ENCODE measurements at places on chromosomes 11 and 22.

DNA sequence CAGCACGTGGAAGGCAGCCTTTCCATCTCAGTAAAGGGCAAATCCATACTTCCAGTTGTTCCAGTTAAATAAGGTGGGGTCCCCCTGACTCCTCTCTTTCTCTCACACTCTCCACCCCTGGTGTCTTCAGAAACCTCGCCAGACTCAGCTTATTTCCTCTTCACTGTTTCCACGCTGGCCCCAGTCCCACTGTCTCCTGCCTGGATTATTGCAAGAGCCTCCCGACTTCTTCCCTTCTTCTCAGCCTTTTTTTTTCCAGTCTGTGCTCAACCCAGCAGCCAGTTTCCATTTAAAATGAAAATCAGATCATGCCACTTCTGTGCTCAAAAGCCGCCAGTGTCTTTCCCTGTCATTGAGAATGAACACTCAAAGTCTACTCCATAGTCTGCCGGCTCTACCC is 131.4 kb downstream of the PKNOX2 start:
- DNase-seq: no peak

GRCh38 chr22:49503321-49503720 is 324.4 kb downstream of the BRD1 start:
- DNase-seq: no peak

DNA sequence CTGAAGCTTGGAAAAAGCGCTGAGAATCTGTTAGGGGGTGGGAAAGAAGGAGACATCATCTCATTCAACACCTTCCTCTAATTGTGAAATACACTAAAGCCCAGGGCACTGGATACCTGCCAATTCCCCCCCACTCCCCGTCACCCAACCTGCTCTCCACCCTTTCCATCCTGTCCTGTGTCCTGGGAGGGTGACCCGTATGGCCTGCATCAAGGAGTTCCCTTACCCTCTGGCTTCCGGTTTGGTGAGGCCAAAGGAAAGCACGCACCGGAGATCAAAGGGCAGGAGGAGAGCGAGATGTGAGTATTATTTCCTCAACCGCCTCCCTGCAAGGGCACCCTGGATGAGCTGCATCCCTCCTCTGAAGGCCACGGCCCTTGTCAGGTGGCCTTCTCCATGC is 65.0 kb upstream of the PTPRJ start:
- no peak for DNase-seq

- no peak for DNase-seq
These were observed 18.0 kb downstream of the A4GALT start for GRCh38 chr22:42702675-42703074.

- DNase-seq: no peak
These were observed 61.0 kb downstream of the CYTH4 start for GRCh38 chr22:37343348-37343747.

GRCh38 chr11:130548491-130548833 is 100.0 kb downstream of the ADAMTS15 start:
- DNase-seq: no peak

DNA sequence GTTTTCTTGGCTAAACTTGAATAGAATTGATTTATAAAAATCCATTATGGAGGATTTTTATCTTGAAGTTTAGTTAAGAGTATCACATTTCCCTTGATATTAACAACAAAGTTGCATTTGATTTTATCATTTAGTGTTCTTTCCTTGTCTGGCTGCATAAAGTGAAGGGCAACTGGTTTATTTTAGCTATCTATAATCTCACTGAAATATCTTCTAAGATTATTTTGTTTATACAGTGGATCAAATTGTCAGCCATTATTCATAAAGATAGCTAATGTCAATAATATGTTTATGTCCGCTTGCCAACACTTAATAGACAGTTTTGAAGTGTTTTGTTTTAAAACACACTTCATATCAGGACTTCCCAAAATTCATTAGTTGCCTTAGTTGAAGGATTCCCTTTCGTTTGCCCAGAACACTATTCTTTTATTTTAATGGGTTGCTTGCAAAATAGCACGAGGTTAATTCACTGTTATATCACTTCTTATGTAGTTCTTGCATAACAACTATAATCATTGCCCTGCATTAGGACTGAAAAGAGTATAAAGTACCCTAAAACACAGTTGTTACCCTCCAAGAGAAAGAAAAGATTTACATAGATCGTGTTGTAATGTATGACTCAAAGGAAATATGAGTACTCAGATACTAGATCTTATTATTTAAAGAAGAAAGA is 73.0 kb downstream of the MSANTD4 start:
- no peak for DNase-seq

- no peak for DNase-seq
These were observed 151.7 kb downstream of the SPON1 start for GRCh38 chr11:14114269-14114668.
